ENCODE measurements at places on chromosomes 3 and 15.

DNA sequence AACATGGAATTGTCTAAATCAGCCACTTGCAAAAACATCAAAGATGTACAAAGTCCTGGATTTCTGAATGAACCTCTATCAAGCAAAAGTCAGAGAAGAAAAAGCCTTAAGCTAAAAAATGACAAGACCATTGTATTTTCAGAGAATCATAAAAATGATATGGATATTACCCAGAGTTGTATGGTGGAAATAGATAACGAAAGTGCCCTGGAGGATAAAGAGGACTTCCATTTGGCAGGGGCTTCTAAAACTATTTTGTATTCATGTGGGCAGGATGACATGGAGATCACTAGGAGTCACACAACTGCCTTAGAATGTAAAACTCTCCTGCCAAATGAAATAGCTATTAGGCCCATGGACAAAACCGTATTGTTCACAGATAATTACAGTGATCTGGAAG, 29.3 kb downstream of the KNL1 start:
- no peak for DNase-seq

GRCh38 chr15:73906346-73907034, 19.8 kb upstream of the LOXL1 start:
- no peak for DNase-seq

GRCh38 chr15:43230640-43231115, 9.9 kb upstream of the EPB42 start:
- no peak for DNase-seq

DNA sequence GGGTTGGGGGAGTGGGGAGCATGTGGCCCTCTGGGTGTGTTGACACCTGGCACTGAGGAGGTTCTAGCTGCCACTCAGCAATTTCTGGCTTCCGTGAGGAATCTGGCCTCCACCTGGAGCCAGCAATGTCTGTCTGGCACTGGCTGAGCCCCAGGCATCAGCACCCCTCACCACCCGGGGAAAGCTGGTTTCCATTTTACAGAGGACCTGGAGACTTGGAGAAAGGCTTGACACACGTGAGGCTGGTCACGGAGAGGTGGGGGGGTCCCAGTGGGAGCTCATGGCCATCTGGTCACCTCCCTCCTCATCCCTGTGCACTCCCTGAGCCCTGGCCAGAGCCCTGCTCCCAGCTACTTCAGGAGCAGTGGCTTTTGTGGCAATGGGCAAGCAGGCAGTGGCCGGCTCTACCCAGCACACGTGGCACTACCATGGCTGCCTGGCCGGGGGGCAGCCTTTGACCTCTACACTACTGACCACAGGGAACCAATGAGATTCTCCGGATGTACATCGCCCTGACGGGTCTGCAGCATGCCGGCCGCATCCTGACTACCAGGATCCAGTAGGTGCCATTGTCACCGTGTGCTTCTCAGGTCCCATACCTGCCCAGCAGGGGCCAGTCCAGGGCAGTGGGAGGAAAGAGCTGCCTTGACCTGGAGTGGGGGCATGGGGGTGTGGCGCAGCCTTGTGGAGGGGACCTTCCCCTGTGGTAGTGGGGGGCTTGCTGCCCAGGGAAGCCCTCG, 28.5 kb downstream of the ACAD9 start:
- no peak for DNase-seq
